Epithelial cell of proximal tubule (primary cell): ENCODE measurements at places on chromosomes 16 and 17. TPM values are rescaled to one million over a fixed set of nuclear protein-coding genes. Genes with fewer than 3 reads are reported as not detected.

RAB37 gene
- total RNA-seq, result 0.14 TPM in 1 of 2 replicates, not detected in the other

GRCh38 chr16:82874271-82874670, 247.5 kb downstream of the CDH13 start:
- no peak for DNase-seq

DNA sequence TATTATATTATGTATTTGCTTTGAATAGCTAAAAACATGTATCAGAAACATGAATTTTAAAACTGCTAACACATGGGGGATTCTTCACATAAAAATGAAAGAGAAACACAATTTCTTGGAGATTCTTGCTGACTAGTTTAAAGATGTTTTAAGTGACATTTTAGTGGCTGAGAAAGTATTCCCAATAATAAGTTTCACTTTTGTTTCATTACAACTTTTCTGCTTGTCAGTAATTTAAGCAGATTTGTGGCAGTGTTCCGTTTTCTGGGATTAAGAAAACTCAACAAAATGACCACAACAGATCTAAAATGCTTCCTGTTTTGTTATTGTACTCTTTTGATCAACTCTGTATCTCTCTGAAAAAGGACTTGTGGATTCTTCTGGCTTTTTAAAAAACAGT, 75.9 kb downstream of the NLK start:
- no peak for DNase-seq

CLDN7 gene
- total RNA-seq, result 105 and 200 TPM in 2 replicates

SCIMP gene
- not detected in 2 replicates for total RNA-seq

GRCh38 chr16:17328932-17329331, 141.8 kb downstream of the XYLT1 start:
- no peak for DNase-seq

TIMP2 gene
- total RNA-seq, result 64.9 and 78.3 TPM in 2 replicates

- DNase-seq, result no peak
Observed at GRCh38 chr17:12637745-12638651, 27.7 kb upstream of the MYOCD start.

DNA sequence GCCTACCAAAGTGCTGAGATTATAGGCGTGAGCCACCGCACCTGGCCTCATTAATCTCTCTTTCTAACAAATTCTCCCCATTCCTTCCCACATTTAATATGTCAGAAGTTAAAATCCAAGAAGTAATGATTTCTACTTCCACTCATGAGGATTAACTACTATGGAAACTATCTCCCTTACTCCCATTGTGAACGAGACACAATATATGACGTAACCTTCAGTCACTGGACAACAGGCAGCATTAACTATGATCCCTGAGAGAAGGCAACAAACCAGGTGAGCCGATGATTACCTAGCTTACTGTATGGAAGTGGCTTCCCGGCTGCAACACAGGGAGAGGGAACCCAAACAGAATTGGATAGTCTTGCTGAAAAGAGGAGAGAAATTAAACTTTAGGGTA, 20.0 kb downstream of the GLG1 start:
- DNase-seq, result no peak

PAGR1 gene
- total RNA-seq, result 62.3 and 63.2 TPM in 2 replicates

TEX14 gene
- total RNA-seq, result 0.06 TPM in 1 of 2 replicates, not detected in the other

DNA sequence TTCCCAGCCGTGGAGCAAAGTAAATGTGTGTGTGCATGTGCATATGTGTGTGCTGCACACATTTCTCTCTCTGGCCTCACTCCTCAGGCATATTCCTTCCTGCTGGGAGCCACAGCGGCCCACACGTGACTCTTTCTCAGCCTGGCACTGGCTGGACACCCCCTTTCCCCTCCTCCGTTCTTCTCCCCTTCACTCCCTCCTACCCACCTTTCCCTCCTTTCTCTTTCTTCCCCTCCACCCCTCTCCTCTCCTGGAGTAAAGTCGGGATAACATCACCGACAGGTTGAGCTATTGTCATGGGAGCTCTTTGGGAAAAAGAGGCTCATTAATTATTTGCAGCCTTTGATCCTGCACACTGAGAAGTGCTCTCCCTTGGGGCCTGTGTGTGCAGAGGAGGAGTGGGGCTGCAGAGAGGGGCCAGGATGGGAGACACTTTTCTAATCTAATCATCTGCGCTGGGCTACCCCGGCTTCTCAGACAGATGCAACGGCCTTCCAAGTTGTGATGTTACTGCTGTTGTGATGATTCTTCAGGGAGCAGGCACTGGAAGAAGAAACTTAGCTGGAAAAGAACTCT, 126.3 kb upstream of the HSBP1 start:
- DNase-seq, result no peak

GRCh38 chr17:20010099-20010863, 1.1 kb downstream of the SPECC1 start:
- DNase-seq, result peak; percentile 18

TBC1D3K gene
- not detected in 2 replicates for total RNA-seq

SLC7A6OS gene
- total RNA-seq, result 10.3 and 14.2 TPM in 2 replicates

DNA sequence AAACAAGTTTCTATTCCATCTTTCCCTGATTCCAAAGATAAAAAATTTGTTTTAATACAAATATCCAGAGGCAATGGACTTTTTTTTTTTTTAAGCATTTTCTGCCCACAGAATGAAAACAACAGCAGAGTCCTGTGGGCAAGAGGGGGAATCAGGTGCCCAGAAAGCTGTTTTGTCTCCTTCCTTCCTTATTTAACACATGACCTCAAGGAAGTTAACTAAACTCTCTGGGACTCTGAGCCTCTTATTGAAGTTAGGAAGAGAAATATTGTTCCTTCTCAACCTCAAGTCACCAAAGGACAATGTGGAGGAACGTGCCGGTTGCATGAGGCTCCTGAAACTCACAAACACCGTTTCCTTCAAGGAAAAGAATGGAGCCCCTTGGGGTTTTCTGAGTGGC, 34.9 kb downstream of the LITAF start:
- no peak for DNase-seq

GRCh38 chr16:69440250-69440649, 15.8 kb downstream of the CYB5B start:
- no peak for DNase-seq

GRCh38 chr16:6232056-6232455, 1100.6 kb upstream of the RBFOX1 start:
- DNase-seq, result no peak

CDC42EP4 gene
- 46.8 and 115 TPM in 2 replicates for total RNA-seq

C17orf58 gene
- 13.8 and 14.5 TPM in 2 replicates for total RNA-seq

DNA sequence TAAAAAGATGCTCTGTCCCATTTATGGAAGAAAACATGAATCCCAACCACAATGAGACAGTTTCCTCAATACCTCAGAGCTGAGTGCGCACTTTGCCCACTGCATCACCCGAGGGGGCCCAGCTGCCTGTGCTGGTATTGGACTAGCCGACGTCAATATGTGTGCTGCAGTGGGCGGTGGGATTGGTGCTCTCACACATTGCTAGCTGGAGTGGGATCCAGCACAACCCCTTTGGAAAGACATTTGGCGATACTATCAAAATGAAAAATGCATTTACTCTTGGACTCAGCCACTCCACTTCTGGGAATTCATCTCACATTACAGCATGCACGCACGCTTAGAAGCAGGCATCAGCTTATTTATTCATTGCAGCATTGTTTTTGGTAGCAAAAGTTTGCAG, 289.2 kb upstream of the FOXF1 start:
- DNase-seq, result no peak

DNAAF8 gene
- 2.0 TPM in 1 of 2 replicates, not detected in the other for total RNA-seq

HOXB6 gene
- 42.9 and 55.6 TPM in 2 replicates for total RNA-seq

CD300LB gene
- not detected in 2 replicates for total RNA-seq

- no peak for DNase-seq
Observed at GRCh38 chr16:79151-80054, 1.4 kb downstream of the MPG start.

RPRML gene
- total RNA-seq, result 0.22 TPM in 1 of 2 replicates, not detected in the other

WNK4 gene
- total RNA-seq, result 2.3 and 11.3 TPM in 2 replicates

SLC13A5 gene
- total RNA-seq, result not detected in 2 replicates

DNA sequence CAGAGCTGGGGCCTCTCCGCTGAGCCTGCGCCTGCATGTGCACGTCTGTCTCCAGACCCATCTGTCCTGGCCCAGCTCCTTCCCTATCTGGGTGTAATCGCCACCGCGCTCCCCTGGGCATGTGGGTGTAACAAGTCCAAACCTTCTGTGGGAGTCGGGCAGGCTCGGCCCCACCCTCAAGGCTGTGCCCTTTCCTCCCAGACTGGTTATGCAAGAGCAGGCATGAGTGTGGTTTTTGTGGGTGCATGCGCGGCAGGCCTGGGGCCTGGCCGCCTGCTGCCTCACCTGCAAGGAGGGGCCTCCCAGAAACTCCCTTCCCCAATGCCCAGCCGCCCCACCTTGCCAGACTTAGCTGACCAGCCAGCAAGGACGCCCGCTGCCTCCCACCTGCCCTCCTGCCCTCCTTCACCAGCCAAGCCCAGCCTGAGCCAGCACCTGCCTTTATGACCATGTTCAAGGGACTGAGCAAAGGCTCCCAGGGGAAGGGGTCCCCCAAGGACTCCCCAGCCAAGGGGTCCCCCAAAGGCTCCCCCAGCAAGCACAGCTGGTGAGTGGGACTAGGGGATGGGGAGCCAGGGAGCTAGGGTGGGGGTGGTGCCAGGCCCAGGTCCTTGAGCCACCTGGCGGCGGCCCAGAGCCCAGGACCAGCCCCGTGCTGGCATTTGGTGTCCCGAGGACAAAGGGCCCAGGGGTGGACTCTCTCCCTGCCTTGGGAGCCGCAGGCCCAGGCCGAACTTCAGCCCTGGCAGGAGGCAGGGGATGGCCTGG, at the start of gene EVPLL:
EVPLL (plus strand) TSS at position 342 of the 768 bp plus-strand sequence. CDS start 3,160 bp downstream, outside the sequence.
- no peak for DNase-seq

DNA sequence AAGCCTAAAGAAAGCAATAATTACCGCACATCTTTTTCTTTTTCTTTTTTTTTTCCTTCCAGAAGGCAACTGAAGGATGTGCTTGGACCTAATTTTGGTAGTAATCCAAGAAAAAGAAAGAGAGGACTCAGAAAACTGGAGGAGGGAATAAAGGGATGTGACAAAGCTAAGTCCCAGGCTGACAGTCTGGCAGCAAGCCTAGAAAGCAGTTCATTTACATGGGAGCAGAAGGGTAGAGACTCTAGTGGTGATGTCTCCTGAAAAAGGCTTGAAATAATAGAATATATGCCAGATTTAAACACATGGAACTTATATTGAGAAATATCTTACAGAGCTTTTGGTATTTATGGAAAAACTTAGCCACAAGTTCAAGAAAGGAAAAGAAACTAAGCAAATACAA, 101.0 kb upstream of the SHISA6 start:
- no peak for DNase-seq

DNA sequence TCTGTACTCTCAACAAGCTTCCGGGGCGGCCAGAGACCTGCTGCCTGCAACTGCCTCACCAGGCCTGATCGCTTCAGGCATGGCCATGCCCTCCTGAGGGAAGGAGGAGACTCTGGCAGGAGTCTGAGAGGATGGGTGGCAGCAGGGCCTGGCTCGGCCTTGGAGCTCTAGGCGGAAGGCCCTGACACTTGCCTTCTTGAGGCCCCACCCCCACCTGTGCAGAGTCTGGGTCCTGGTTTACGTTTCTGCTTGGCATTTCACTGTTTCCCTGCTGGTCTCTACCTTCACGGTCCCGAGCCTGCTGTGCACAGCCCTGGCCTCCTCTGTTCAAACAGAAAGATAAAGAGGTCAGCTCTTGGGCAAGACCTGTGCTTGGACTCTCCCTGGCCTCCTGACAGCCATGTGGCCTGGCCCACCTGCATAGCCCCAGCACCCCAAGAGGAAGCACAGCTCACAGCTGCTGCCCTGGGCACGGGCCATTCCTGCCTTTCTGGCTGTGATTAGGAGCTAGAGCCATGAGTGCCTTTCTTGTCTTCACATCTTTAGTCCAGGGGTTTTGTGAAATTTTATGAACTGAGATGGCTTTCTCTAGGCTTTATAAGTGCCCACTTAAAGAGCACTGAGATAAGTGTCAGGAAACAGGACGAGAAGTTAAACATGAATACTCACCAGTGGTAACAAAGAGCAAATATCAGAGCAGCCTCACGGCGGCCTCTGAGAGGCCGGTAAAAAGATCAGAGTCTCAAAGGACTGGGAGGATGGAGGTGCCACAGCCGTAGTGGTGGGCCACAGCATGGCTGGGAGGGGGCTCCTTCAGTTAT, 25.6 kb upstream of the MTSS2 start:
- DNase-seq, result no peak

GRCh38 chr17:42329025-42329976, 41.0 kb downstream of the STAT5A start:
- DNase-seq, result peak; percentile 69

ZNF629 gene
- total RNA-seq, result 11.4 and 14.0 TPM in 2 replicates

- no peak for DNase-seq
Observed at GRCh38 chr16:49866595-49867071, 10.7 kb upstream of the ZNF423 start.

DNA sequence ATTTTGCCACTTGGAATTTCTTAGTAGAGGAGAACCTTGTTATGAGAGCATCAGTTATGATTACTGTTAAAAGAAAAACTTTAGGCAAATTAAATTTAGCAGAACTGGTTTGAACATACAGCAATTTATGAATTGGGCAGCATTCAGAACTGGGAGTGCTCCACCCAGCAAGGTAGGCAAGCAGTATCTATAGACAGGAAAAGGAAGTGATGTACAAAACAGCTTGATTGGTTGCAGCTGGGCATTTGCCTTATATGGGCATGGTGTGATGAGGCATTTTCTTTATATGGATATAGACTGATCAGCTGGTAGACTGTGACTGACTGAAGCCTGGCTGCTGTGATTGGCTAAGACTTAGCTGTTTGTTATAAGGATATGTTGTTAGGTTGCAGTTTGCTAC, 17.6 kb upstream of the CYLD start:
- no peak for DNase-seq

MRM3 gene
- 18.5 and 33.0 TPM in 2 replicates for total RNA-seq

DNA sequence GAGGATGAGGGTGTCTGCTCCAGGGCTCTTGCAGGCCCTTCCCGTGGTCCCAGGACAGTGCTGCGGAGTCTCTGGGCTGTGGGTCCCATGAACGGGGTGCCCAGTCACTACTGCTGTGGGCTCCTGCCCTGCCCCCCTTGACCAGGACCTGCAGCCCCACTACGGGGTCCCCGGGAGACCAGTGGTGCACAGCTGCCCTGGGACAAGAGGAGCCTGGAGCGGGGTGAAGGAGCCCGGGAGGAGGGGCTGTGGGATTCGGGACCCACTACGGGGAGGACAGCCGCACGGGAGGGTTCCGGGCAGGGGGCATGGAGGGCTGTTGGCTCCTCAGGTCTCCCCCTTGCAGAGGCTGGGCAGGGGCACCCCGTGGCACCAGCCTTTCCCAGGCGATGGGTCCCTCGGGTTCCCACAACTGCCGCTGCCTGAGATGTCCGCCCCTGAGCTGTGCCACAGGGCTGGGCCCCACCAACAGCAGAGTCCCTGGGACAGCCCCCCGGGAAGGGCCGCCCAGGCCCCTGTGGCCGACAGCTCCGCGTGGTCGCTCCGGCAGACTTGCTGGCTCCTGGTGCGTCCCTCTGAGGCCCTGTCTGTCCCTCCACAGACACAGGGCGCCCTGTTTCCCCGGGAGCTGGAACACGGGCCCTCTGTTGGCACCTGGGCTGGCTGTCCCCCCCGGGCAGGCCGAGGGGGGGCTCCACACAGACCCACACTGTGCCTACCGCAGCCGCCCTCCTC, 52.1 kb upstream of the GNG13 start:
- no peak for DNase-seq

KRT33A gene
- not detected in 2 replicates for total RNA-seq

STH gene
- total RNA-seq, result not detected in 2 replicates
